ENCODE measurements at places on chromosomes 16 and 17. TPM values are rescaled to one million over a fixed set of nuclear protein-coding genes. Genes with fewer than 3 reads are reported as not detected.
A peak's percentile ranks its signal among the peaks of the same experiment; 100 is the strongest.

GRCh38 chr16:70395345-70395901 lies 43.5 kb downstream of the ST3GAL2 start:
- no peaks in the 10 kb centered on the region for H3K27me3 ChIP-seq
- no peak overlapping the region for H3K4me3 ChIP-seq
- no peak overlapping the region for H3K27ac ChIP-seq
- DNase-seq = peak; percentile 88
- peaks cover 2% of the 10 kb centered on the region for H3K36me3 ChIP-seq
- H3K4me1 ChIP-seq = no peaks in the 10 kb centered on the region

DNA sequence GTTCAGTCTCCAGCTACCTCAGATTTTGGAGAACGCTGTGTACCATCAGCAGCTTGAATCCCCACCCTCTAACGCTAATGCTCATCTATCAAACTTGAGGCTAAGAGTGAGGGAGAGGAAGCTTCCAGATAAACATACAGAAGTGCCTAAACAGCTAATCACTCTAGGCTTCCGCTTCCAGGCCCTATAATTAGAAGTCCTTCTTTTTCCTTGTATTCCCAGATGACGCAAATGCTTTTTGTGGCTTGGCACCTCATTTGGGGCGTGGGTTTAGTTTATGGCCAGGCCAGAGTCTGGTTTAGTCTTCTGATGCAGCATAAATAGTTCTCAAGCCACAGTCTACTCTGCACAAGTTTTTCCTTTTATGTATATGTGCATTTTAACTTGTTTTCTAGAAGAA lies 263.4 kb downstream of the BCAS3 start:
- no peaks in the 10 kb centered on the region for H3K36me3 ChIP-seq
- DNase-seq = peak; percentile 83
- H3K4me3 ChIP-seq = no peak overlapping the region
- H3K27ac ChIP-seq = peak overlapping the region; percentile 92

The INO80E gene
- total RNA-seq = 46.1 TPM

- H3K36me3 ChIP-seq = no peaks in the 10 kb centered on the region
- no peaks in the 10 kb centered on the region for H3K4me1 ChIP-seq
- H3K27ac ChIP-seq = no peak overlapping the region
- DNase-seq = no peak
- H3K27me3 ChIP-seq = no peaks in the 10 kb centered on the region
Measured at GRCh38 chr16:86505185-86505898, 5.0 kb upstream of the FOXF1 start.

DNA sequence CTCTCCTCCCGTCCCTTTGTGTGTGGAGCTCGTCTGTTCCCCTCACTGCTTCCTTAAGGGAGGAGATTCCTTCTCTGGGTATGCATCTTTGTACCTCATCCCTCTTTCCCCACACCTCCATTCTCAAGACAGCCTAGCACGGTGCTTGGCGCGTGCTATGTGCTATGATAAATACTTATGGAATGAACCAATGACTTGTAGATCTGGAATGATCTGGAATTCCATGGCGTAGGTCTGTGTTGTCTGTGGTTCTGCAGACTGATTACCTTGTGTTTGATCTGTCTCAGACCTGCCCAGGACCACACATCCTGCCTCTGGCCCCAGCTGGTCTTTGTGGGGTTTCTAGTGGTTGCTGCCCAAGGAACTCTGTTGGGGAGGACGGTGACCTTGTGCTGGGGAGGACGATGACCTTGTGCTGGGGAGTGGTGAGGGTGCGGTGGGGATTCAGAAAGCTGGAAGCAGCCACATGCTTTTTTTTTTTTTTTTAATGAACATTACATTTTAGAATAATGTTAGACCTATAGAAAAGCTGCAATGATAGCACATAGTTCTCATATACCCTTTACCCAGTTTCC lies 33.5 kb upstream of the ETV4 start:
- no peak for DNase-seq
- no peaks in the 10 kb centered on the region for H3K36me3 ChIP-seq
- H3K4me3 ChIP-seq = no peak overlapping the region
- no peaks in the 10 kb centered on the region for H3K4me1 ChIP-seq

The PERCC1 gene
- total RNA-seq = not detected

The IKZF3 gene
- total RNA-seq = 1.7 TPM

GRCh38 chr16:85395207-85395912 lies 217.8 kb upstream of the GSE1 start:
- no peak overlapping the region for H3K27ac ChIP-seq
- no peak overlapping the region for H3K4me3 ChIP-seq
- no peaks in the 10 kb centered on the region for H3K4me1 ChIP-seq
- no peaks in the 10 kb centered on the region for H3K36me3 ChIP-seq
- no peaks in the 10 kb centered on the region for H3K27me3 ChIP-seq

DNA sequence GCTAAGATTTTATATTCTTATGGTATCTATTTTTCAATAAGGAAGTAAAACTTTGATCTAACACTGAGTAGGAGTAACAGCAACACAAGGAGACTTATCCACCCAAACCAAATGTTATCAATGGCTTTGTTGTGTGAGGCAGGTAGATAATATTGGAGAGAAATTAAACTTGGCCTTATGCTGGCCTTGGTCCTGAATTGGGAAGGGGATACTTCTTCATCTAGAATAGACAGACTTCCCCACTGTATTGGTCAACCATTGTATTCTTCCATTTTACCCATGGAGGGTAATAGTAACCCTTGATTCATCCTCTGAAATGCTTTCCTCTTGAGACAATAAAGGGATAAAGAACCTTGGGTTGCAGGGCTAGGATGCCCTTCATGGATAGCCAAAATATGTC lies 76.3 kb upstream of the ANKFN1 start:
- no peaks in the 10 kb centered on the region for H3K4me1 ChIP-seq
- H3K27me3 ChIP-seq = no peaks in the 10 kb centered on the region
- no peaks in the 10 kb centered on the region for H3K36me3 ChIP-seq

- no peak overlapping the region for H3K27ac ChIP-seq
- H3K4me1 ChIP-seq = peaks cover 3% of the 10 kb centered on the region
- H3K36me3 ChIP-seq = no peaks in the 10 kb centered on the region
- no peaks in the 10 kb centered on the region for H3K27me3 ChIP-seq
Measured at GRCh38 chr17:17723354-17724261, 42.4 kb downstream of the RAI1 start.

DNA sequence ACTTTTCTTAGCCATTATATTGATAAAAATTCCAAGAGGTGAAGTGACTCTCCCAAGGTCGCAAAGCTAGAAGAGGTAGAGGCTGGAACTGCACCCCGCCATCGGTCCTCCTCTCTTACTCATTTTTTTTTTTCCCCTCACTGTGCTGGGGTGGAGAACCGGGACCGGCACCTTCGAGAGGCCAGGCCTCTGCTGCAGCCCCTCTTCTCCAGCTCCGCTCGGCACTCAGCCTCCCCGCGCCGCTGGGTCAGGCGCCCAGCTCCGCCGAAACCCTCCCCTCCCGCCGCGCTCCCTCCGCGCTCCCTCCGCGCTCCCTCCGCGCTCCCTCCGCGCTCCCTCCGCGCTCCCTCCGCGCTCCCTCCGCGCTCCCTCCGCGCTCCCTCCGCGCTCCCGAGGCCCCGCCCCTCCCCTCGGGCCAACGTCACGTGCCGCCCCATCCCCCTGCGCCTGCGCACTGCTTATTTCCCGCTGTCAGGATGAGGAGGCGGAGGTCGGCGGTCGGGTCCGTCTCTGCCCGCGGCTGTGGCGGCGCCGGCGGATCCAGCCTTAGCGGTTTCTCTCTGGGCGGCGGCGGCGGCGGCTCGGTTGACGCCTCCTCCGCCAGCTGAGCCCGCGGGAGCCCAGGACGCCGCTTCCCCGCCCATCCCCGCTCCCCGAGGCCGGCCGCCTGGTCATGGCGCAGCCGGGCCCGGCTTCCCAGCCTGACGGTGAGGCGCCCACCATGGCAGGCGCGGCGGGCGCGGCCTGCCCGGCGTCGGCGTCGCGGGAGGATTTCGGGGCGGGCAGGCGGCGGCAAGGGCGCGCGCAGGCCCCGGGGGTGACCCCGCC lies at the start of gene RABEP1:
Gene RABEP1, plus strand, starts transcription at position 471 of the 828 bp plus-strand sequence. Its CDS starts 203 bp downstream, at position 674.
- DNase-seq = peak; percentile 95
- H3K27ac ChIP-seq = peak within 1 kb of the TSS; percentile 69

DNA sequence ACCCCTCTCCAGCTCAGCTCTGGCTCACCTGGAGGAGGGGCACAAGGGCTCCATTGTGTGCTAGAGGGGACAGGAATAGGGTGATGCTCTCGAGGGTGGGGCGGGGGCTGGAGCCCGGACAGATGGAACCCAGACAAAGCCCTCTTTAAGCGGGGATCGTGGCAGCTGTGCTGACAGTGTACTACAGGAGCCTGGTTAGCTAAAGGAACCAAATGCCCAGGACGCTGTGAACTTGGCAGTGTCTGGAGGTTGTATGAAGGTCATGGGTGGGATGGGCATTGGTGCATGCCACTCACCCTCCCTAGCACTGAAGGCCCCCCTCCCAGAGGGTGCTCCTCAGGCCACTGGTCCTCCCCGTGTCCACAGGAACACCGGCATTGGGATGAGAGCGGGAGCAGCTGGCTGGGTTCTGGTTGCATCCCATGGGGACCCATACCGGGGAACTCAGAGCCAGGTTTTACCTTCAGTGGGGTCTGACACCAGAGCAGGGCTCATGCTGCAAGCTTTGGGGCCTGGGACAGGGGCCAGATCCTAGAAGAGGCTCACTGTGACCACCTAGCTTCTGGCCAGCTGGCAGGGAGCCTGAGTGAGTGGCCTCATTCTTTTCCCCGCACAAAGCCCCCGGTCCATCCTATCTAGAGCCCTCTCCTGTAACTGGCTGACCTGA lies 11.9 kb downstream of the KIF19 start:
- no peaks in the 10 kb centered on the region for H3K27me3 ChIP-seq
- H3K27ac ChIP-seq = no peak overlapping the region
- no peak overlapping the region for H3K4me3 ChIP-seq
- no peaks in the 10 kb centered on the region for H3K36me3 ChIP-seq
- DNase-seq = no peak

The CCL8 gene
- 3.6 TPM for total RNA-seq

DNA sequence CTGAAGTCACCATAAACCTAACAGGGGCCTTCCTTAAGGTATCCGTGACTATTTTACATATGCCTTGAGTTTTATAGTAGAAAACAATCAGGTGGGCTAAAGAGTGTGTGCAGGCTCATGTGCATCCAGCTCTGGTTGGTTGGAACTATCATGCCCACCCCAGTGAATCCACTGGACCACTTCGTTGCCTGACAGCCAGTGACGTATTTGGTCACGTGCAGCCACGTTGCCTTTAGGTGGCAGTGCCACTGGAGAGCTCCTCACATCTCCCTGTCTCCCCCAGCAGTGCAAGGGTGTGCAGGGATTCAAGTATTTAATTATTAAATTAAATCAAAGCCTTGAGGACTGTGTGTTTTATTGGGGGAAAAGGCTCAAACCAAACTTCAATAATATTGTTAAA lies 42.1 kb upstream of the DNAH17 start:
- no peak overlapping the region for H3K27ac ChIP-seq
- H3K4me3 ChIP-seq = no peak overlapping the region
- H3K27me3 ChIP-seq = no peaks in the 10 kb centered on the region
- H3K36me3 ChIP-seq = no peaks in the 10 kb centered on the region
- no peaks in the 10 kb centered on the region for H3K4me1 ChIP-seq

DNA sequence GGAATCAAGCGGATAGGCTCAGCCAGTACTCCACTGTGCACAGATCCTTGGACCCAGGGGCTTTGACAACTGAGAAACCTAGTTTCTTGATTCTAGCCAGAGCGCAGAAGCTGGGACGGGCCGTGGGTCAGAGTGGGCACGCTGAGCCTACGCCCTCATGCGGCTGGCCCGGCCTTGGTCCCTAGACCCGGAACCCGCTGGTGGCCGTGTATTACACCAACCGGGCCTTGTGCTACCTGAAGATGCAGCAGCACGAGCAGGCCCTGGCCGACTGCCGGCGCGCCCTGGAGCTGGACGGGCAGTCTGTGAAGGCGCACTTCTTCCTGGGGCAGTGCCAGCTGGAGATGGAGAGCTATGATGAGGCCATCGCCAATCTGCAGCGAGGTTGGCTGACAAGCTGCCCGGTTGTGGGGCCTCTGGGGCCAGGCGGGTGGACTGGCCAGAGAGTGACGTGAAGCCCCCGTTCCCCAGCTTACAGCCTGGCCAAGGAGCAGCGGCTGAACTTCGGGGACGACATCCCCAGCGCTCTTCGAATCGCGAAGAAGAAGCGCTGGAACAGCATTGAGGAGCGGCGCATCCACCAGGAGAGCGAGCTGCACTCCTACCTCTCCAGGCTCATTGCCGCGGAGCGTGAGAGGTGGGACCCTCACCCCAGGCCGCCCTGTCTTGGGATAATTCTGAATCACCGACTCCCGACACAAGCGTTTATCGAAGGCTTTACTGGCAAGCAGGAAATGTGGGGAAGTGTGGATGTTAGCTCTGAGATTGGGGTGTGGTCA lies 946 bp downstream of the STUB1 start:
- H3K36me3 ChIP-seq = no peaks in the 10 kb centered on the region
- no peak overlapping the region for H3K27ac ChIP-seq
- H3K4me1 ChIP-seq = no peaks in the 10 kb centered on the region

GRCh38 chr17:27265333-27265732 lies 28.6 kb upstream of the WSB1 start:
- H3K27ac ChIP-seq = no peak overlapping the region
- H3K27me3 ChIP-seq = no peaks in the 10 kb centered on the region
- peaks cover 2% of the 10 kb centered on the region for H3K4me1 ChIP-seq
- no peak for DNase-seq
- H3K36me3 ChIP-seq = no peaks in the 10 kb centered on the region

The RNF222 gene
- not detected for total RNA-seq

Measured in aorta (tissue), 5 donors.